AG04449 (cell line): ENCODE measurements at places on chromosomes 5 and 9.

- no peak for DNase-seq
Measured at GRCh38 chr5:174084691-174085154, 39.2 kb downstream of the NSG2 start.

GRCh38 chr9:114115654-114116125 lies 16.6 kb upstream of the KIF12 start:
- DNase-seq, result no peak

DNA sequence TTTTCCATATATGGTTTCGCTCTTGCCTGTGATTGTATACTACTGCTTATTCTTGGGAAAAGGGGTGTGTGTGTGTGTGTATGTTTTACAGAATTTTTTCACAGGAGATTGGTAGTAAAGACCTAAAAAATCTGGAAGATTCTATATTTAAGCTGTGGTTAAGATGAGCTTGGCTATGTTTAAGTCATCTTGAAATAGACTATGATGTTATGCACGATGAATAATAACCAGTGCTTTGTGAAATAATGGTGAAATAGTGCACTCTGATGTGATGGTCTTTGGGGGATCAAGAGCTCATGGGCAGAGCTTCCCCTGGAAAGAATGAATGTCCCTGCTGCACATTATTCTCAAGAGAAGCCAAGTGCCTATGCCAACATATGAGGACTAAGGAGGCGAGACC lies 301.0 kb downstream of the ACTL7B start:
- no peak for DNase-seq

DNA sequence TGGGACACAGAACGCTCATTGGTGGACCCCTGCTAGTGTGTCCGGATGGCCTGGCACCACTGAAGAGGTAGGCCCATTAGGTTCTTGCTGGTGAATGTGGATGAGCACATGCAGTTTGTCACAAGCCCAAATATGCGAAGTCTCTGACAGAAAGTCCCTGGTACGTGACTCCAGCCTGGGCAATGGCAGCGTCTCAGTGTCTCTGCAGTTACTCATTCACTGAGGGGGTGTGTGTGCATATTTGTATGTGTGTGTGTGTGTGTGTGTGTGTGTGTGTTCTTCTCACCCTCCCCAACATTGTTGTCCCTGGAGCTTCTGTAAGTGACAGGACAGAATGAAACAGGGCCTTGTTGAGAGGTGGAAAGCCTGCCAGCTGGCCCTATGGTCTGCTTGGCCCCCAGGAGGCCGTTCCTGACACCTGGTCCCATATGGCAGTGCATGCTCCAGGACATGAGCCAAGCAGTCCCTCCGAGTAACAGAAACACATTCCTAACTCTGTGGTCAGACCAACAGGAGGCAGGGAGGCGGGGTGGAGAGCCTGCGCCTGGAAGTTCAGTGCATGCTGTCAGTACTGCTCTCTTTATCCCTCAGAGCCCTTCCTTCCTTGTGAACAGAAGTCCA lies 169.9 kb downstream of the SLC28A3 start:
- DNase-seq, result peak; percentile 93

DNA sequence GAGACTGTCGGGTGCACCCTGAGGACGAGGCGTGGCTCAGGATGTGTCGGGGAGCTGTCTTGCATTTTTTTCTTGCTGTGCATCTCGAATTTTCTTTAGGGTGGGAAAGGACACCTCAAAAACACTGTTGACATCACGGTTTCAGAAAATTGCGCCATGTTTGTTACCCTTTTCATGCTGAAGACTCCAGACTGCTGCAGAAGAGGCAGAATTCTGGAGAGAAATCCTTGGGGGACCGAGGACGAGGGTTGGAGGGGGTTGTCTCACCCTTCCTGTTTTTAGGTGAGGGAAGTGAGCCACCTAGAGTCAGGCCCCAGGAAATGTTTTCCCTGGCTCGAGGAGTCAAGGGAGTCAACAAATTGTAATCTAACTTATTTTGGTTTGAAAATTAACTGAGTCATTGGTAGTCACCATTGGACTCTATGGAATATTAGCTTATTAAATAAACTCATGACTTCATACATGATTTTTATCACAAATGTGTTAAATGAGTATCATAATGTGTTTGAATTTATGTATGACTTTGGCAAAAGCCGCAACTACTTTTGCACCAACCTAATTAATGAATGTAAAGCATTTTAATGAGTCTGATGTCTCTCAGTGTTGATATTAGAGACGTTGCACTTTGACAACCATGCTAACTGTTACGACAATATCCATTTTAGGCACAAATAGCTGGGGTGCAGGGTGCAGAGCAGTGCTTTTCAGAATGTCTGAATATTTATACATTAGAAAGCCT lies 724 bp upstream of the LYSMD3 start:
- peak; percentile 38 for DNase-seq

- DNase-seq, result no peak
Measured at GRCh38 chr9:135199489-135199888, 112.0 kb downstream of the OLFM1 start.

- no peak for DNase-seq
Measured at GRCh38 chr5:159800131-159800840, 116.0 kb upstream of the ADRA1B start.

DNA sequence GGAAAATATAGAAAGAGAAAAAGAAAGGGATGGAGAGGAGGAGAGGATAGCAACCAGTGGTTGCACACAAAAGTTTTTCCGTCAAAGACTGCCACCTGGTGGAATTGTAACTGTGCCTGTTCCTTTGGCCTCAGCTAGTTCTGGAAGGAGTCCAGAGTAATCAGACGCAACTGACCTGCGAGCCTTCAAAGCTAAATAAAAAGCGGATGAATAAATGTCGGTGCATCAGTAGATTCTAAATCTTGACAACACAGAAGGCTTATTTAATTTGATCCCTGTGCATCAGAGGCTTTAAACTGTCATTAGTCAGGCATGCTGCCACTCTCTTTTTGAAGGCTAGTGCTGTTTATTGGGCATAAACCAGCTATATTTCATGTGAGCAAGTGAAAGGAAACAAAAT lies 132.9 kb upstream of the ACO1 start:
- DNase-seq, result no peak

GRCh38 chr9:90037146-90037797 lies 432.5 kb downstream of the GADD45G start:
- no peak for DNase-seq

DNA sequence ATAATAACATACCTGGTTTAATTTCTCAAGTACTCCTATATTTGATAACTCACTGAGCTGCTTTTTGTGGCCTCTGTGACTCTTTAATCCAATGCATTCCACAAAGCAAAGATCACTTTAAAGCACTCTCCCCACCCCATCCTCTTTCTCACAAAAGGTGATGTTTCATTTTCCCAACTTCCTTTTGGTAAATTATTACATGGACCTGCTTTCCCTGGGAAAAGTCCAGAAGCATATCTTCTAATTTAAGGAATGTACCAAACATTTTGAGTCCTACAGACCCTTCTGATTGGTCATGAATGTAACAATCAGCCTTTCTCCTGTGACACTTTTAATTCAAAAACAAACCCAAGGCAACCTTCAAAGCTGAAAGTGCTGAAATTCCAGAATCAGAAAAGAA lies 71.1 kb downstream of the MLLT3 start:
- DNase-seq, result no peak

DNA sequence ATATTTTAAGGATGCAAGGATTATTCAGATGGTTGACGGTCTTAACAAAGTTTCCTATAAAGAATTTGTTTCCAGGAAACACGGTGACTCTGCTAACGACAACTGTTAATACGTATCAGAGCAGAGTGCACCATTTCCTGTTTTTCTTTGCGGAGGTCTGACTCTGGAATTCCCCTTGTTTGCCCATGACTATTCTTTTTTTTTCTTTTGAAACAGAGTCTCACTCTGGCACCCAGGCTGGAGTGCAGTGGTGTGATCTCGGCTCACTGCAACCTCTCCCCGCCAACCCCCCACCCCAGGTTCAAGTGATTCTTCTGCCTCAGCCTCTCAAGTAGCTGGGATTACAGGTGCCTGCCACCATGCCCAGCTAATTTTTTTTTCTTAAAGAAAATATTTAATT lies 115.9 kb downstream of the CDC42SE2 start:
- no peak for DNase-seq

- DNase-seq, result no peak
Measured at GRCh38 chr5:87156631-87157030, 111.1 kb upstream of the RASA1 start.

DNA sequence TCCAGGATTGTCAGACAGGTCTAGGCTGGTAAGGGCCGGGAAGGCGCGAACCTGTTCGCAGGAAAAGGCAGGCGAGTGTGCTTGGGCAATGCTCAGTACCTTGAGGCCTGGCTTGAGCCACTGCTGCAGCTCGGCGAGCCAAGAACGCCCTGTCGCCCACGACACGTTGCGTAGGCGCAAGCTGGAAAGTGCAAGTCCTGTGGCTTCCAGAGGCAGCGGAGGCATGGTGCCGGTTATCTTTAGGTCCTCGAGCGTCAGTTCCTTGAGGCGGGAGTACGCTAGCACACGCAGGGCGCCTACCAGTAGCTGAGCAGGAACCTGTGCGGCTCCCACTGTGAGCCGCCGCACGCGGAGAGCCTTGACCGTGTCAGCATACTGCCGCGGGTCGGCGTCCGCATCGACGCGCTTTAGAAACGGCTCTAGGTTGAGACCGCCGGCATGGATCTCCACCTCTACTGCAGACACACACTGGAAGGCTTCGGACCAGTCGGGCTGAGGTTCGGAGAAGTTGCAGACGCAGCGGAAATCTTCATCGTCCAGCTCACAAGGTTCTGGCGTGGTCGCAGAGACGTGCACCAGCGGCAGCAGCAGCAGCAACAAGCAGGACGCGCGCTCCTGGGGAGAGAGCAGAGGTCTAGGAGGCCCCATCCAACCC lies 482 bp downstream of the CD14 start:
- DNase-seq, result no peak

DNA sequence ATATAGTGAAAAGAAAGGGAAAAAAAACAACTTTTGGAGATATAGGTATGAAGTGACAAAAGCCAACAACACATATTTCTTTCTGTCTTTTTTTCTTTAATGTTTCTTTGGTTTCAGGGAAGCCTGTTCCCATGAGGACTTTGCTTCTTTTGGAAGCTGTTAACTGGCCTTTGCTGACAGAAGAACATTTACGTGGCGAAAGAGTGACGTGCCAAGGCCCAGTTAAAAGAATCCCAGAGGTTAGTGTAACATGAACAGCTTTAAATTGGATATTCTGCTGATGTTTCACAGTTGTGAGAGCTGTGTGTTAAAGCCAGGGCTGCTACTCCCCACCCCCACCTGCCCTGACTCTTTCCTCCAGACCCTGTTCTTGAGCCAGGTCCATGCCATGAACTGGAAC lies 275.9 kb downstream of the CRB2 start:
- DNase-seq, result no peak

GRCh38 chr5:1386274-1386717 lies 41.4 kb upstream of the CLPTM1L start:
- no peak for DNase-seq

GRCh38 chr5:64659289-64659688 lies 31.0 kb upstream of the SHISAL2B start:
- DNase-seq, result no peak

DNA sequence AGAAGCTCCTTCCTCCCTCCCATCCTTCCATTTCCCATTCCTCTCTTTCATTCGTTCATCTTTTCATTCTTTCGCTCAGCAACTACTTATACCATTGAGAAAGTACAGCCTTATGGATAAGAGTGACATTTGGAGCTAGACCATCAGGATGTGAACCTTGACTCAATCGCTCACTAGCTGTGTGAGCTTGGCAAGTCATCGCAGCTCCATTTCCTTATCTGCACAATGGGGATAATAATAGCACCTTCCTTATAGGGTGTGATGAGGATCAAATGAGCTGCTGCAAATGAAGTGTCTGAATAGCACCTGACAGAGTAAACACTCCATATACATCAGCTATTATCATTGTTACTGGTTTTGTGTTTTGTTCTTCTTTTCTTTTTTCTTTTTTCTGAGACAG lies 28.1 kb upstream of the SYNPO start:
- no peak for DNase-seq

- no peak for DNase-seq
Measured at GRCh38 chr5:121033334-121033733, 569.2 kb downstream of the PRR16 start.

DNA sequence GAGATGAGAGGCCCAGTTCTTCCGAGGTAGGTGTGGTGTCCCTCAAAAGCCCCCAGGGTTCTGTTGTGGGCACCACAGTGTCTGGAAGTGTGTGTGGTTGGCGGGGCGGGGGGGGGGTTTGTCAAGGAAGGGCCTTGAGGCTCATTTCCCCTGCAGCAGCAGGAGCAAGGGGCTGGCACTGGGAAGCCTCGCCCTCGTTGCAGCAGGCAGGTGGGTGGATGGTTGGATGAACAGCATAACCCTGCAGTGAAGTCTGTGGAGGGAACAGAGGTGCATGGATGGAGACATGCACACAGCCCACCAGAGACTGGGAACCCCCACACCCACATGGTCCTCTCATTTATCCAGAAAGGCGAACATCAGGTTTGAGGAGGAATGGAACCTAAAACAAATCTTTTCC lies 2.0 kb upstream of the SPATA31E1 start:
- no peak for DNase-seq

GRCh38 chr5:16565118-16565517 lies 51.7 kb downstream of the RETREG1 start:
- no peak for DNase-seq

DNA sequence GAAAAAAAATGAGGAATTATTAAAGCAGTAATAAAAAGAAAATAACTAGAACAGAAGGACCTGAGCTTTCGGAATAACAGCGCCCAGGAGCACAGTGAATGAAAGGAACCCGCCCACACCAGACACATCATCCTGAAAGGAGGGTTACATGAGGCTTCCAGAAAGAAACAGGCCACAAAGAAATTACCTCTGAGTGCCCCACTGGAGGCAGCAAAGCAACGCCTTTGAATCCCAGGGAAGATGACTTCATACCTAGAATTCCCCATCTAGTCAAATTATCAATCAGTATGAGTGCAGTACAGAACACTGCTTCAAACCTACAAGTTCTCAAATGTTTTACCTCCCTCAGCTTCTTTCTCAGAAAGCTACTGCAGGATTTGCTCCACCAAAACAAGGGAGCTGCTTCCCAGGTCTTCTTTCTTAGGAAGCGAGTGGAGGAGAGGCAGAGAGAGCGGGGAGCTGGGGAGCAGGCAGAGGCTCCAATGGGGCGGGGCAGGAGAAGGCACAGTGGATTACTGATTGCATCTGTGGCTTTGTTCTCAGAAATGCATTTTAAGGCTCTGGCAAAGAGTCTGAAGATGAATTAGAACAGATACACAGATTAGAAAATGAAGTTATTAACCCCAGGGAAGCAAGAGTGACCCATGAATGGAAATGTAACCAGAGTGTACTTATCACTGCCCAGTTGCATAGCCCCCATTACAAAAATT lies 87.1 kb downstream of the SEMA4D start:
- no peak for DNase-seq

DNA sequence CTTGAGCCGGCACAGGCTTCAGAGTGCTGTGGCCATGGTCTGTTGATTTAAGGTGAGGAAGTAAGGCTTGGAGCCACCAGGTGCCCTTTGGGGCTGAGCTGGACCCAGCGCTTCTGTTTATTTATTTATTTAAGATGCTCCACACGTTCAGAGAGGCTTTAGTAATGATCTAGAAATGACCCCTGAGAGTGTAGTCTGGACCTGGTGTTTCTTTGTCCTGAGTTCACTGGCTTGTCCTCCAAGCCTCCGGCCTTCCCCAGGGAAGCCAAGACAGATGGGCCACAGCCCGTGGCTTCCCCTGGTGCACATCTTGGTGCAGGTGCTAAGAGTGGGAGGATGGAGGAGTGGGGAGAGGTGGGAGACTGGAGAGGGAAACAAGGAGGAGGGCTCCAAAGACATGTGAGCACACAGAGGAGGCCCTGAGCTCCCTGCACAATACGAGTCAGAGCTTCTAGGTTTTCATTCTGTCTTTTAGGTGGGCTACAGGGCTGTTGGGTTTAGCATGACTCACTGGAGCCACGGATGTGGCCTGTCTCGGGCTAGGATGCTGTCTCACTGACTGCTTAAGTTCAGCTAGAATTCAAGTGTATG lies 56.9 kb downstream of the AHRR start:
- no peak for DNase-seq

GRCh38 chr5:97135868-97136267 lies 6.5 kb downstream of the LIX1 start:
- no peak for DNase-seq
